ENCODE measurements at places on chromosomes 12 and 14.

- no peak for DNase-seq
These were observed 67.1 kb upstream of the VPS33A start for GRCh38 chr12:122333142-122334087.

- DNase-seq = no peak
These were observed 32.4 kb upstream of the PLEK2 start for GRCh38 chr14:67444395-67444794.

- no peak for DNase-seq
These were observed 35.2 kb upstream of the TMTC2 start for GRCh38 chr12:82651489-82651888.

GRCh38 chr12:10213168-10214135 lies 775 bp downstream of the GABARAPL1 start:
- no peak for DNase-seq

DNA sequence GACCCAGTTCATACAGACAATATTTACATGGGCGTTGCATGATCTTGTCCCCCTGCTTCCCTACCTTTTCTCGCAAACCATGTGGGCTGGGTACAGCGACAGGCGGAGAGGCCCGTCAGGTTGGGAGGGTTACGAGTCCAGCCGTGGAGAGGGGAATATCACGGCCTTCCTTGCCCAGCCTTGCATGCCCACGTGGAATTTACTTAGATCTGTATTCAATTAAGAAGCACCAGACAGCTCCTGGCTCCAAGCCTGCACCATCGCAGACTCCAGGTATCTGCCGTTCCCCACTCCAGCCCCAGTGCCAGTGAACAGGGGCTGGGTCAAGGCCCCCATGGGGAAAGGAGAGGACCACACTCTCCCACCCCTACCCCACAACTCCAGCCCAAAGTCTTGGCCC lies 29.8 kb downstream of the BCL11B start:
- DNase-seq = no peak

DNA sequence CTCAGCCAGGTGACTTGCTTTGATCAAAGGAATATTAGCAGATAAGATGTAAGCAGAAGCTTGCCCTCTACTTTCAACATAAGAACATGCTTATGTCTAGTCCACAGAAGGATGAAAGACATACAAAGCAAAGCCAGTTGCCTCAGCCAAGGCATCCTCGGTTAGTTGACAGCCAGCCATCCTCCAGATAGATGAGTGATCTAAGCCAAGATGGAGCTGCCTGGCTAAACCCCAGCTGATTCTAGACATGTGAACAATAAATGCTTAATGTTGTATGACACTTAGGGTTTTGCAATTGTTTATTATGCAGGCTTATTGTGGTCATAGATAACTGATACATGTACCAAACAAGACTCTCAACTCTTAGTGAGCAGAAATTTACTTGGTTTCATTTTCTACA lies 157.6 kb upstream of the TMTC2 start:
- DNase-seq = no peak

GRCh38 chr12:69936214-69936731 lies 111.2 kb downstream of the MYRFL start:
- no peak for DNase-seq

GRCh38 chr12:50402264-50403000 lies 1.7 kb downstream of the LARP4 start:
- no peak for DNase-seq

DNA sequence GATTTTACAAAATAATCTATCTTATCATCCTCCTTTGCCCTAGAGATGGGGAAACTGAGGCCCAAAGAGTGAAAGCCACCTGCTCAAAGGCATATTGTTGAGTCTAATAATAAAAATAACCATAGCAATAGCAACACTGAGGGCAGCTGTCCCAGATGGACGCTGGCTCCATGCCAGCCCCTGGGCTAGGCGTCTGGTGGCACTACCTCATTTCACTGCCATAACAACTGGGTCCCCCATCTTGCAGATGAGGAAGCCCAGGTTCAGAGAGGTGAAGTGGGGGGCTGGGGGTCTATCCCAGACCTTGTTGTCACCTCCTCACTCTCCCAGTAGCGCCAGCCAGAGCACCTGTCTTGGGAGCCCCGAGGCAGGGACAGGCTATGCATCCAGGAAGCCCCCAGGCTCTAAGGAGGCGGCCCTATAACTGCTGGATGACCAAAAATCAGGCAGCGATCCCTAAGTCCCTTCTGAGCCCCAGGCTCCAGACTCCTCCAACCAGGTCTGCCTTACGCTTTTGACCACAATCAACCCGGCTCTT lies 12.8 kb downstream of the BDKRB2 start:
- DNase-seq = no peak

- no peak for DNase-seq
These were observed 4.4 kb upstream of the SHMT2 start for GRCh38 chr12:57224973-57225679.

DNA sequence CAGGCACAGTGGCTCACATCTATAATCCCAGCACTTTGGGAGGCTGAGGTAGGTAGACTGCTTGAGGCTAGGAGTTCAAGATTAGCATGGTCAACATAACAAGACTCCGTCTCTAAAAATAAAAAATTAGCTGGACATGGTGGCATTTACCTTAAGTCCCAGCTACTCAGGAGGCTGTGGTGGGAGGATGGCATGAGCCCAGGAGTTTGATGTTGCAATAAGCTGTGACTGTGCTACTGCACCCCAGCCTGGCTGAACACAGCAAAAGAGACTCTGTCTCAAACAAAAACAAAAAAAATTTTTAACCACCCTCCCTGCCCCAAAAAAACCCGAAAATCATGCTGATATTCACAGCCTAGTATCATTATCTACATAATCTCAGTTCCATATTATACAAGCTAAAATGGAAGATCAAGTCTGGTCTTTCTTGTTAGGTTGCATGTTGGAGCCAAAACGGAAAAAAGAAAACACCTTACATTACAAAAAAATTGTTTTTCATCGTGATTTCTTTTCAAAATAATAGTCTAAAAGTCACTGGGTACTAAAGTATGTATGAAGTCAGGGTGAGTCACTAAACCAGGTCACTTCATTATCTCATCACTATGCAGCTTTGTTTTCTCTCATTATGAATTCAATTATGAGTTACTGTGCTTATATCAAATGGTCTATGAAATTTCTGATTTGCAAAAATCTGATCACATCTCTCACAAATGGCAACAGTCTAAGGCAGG lies 13.8 kb downstream of the GXYLT1 start:
- DNase-seq = no peak

GRCh38 chr14:63949696-63950095 lies 96.9 kb downstream of the SYNE2 start:
- no peak for DNase-seq

DNA sequence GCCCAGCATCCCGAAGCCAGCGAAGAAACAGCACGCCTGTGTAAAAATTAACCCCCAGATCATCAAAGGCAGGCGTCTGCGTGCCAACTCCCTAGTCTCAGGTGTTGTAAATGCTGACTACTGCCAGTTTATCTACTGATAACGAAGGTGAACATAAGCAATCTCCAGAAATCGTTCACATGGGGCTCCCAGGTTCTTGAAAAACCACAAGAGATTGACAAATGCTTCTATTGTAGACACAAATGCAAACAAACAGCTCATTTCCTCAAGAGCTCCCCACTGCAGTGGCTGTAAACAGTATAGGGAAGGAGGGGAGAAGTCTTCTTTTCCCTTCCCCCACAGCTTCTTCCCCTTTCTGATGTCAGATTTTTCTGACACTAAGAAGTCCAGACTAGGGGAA lies 5.3 kb upstream of the PLEKHG3 start:
- no peak for DNase-seq

DNA sequence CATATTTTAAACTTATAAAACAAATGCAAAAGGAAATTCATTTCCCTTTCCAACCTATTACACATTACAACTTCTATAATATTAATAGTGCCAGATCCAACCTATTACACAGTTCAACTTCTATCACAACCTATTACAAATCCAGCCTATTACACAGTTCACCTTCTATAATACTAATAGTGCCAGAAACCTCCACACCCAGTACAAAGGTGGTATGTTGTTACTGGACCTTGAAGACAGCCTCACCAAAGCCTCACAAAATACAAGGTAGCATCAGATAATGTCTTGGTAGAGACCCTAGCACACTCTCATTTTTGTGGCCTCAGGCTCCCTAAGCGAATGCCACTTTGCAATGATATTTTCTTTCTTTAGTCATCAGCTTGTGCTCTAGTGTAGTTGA lies 68.7 kb upstream of the PELI2 start:
- no peak for DNase-seq

GRCh38 chr14:58298477-58299400 lies at the start of gene ARID4A:
Gene ARID4A, plus strand, starts transcription at chr14:58298555. Its CDS starts 1,300 bp downstream, at chr14:58299855.
- no peak for DNase-seq

- no peak for DNase-seq
These were observed 872 bp downstream of the FAM177A1 start for GRCh38 chr14:35046751-35047536.

- no peak for DNase-seq
These were observed 4.0 kb downstream of the SLC25A47 start for GRCh38 chr14:100327128-100327527.

GRCh38 chr14:100841066-100841760 lies 15.3 kb downstream of the MEG3 start:
- DNase-seq = no peak

- DNase-seq = no peak
These were observed 6.8 kb upstream of the RNU7-1 start for GRCh38 chr12:6936636-6937480.

DNA sequence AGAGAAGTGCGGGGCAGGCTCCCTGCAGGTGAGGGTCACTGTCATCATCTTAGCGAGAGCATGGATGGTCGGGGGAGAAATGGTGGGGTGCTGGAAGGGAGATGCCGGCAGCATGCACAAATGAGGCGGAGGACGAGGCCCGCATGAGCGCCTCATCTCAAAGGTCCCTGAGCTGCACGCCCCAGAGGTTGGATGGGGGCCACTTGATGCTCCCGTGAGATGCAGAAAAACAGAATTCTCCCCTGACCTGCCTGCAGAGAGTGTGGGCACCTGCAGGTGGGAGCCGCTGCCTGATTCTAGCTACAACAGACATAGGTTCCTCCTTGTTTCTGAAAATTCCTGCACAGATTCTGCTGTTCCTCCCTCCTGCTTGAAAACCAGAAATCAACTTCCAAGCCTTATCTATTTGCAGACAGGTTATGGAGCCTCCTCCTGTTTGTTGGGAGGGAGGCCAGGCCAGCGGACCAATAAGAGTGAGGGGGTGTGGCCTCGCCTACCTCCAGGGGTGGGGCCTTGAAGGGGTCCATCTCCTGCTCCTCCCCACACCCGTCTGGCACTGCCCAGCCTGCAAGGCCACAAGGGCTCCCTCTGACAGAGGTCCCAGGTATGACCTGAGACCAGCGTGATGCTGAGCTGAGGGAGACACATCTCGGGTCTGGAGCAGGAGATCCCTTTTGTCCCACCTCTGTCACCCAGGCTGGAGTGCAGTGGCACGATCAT lies 67.2 kb downstream of the KDM2B start:
- no peak for DNase-seq

DNA sequence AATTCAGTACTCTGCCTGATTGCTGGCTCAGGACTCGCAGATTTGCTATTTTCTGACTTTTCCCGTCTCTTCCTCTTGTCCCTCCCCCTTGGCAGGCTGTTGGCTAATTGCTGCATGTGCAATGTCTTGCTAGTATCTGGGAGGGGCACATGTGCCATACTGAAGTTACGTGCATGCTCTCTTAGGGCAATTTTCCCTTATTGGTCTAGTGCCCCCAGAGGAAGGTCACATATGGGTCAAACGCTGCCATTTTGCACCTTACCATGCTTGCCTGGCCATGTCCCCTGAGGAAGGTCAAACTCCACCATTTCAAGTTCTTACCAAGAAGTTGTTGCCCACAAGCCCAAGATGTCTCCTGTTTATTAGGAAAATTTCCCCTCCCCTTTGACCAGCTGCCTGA lies 13.9 kb upstream of the ERC1 start:
- DNase-seq = no peak

DNA sequence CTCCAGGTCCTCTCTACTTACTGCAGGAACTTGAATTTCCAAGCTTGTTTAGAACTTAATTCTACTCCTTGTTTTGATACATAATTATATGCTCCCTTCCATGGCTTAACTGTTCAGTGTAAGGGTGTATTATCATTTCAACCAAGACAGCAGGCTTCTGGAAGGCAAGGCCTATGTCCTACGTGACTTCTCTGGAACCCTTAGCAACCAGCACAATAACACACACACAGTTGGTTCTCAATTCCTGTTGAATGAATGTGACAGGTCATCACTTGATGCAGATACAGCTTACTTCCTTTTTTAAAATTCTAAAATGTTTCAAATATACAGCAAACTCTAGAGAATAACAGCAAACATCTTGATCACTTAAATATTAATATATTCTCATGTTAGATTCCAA lies 77.7 kb upstream of the COCH start:
- DNase-seq = no peak

DNA sequence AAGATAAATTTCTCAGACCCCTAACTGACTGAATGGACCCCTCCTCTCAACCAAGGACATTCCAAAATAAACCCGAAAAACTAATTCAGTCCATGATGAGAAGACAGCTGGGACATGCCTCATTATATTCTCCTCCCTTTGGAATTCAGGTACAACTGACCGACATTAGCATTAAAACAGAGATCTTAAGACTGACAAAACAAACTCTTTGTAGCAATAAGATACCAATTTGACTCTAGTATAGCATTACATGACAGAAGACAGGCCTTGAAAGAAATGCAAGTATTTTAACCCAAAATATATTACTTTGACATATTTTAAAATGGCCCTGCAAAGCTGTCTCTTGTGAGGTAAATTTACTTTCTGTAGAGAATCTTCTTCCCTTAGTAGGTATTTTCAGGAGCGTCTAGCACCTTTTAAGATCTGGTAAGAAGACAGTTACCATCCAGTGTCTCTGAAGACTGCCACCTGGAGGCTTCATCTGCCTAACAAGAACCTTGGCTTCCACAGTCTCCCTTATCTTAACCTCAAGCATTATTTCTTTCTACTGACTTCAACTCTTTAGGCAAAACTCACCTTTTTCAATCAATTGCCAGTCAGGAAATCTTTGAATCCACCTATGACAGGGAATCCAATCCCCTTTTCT lies 957.5 kb downstream of the SLC6A15 start:
- no peak for DNase-seq

- DNase-seq = no peak
These were observed at the start of gene RIPK3 for GRCh38 chr14:24339284-24340151. Gene RIPK3, minus strand, starts transcription at chr14:24339991. Its CDS starts 165 bp downstream, at chr14:24339826.

DNA sequence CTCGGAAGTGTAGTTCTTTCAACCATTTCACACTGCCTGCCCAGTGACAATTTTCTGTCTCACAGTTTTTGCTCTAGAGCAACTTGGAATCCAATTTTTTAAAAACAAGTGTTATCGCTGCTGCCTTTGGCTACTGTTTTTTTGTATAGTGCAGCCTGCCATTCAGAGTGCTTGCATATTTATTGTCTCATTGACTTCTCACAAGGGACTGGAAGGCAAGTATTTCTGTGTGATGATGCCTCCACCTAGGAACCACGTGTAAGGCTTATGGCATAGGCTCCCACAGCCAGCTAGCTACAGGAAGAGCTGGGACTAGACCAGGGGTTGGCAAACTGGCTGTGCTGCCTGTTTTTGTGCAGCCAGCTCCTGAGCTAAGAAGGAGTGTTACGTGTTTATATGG lies 903 bp downstream of the PARPBP start:
- DNase-seq = peak; percentile 8

DNA sequence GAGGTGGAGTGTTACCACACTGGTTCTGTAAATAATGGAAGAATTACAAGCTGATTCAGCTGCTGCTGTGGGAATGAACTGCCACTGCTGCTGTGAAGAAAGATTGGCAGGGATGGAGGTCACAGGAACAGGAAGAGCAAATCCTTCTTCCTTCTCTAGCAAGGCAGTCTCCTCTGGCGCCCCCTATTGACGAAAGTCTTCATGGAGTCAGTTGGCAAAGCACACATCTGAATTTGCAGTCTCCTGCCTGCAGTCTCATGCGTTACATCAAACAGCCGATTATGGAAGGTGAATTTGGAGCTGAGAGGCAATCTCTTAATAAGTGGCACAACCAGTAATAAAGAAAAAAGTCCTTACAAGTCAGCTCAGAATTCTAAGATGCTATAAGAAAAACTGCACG lies 106.0 kb upstream of the TMTC1 start:
- DNase-seq = peak; percentile 1
